ENCODE measurements at places on chromosomes 12 and 14. TPM values are rescaled to one million over a fixed set of nuclear protein-coding genes. Genes with fewer than 3 reads are reported as not detected.

DNA sequence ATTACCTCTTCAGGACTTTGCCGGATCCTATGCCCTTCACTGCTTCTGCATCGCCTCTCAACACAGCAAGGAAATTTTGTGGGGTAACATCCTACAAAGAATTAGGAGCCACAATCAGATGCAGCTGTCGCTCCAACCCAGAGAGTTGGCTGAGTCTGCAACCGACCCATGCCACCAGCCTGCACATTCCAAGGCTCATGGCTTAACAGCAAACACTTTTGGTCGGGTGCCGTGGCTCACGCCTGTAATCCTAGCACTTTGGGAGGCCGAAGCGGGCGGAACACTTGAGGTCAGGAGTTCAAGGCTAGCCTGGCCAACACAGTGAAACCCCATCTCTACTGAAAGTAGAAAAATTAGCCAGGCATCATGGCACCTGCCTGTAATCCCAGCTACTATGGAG is 32.3 kb downstream of the LGMN start:
- H3K4me1 ChIP-seq, result no peaks in the 10 kb centered on the region
- no peaks in the 10 kb centered on the region for H3K27me3 ChIP-seq
- H3K4me3 ChIP-seq, result no peak overlapping the region

GRCh38 chr14:45201905-45202304 is 51.1 kb downstream of the MIS18BP1 start:
- no peak overlapping the region for H3K27ac ChIP-seq
- H3K4me1 ChIP-seq, result no peaks in the 10 kb centered on the region
- no peak for DNase-seq
- H3K4me3 ChIP-seq, result no peak overlapping the region
- H3K27me3 ChIP-seq, result no peaks in the 10 kb centered on the region

- H3K27ac ChIP-seq, result no peak overlapping the region
- DNase-seq, result no peak
- no peak overlapping the region for H3K4me3 ChIP-seq
- H3K4me1 ChIP-seq, result no peaks in the 10 kb centered on the region
- no peaks in the 10 kb centered on the region for H3K27me3 ChIP-seq
- H3K36me3 ChIP-seq, result peaks cover 7% of the 10 kb centered on the region
Measured at GRCh38 chr12:115957686-115958290, 319.7 kb downstream of the MED13L start.

DNA sequence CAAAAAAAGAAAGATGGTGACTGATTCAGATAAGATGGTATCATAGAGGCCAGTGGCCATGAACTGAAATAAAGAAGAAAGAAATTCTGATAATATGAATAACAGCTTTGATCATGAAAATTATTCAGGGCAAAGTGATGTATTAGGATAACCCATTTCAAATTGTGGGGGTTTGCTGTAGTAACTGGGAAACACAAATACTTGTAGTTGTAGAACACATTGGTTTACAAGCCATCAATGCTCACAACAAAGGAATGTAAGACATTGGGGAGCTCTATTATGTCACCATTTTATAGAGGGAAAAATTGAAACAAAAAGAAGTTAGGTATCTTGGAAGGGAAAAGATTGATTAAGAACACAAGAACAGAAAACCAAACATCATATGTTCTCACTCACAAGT is 140.4 kb upstream of the FRMD6 start:
- peaks cover 21% of the 10 kb centered on the region for H3K4me1 ChIP-seq
- no peak overlapping the region for H3K27ac ChIP-seq
- H3K4me3 ChIP-seq, result no peak overlapping the region
- DNase-seq, result no peak
- H3K36me3 ChIP-seq, result no peaks in the 10 kb centered on the region

- peak overlapping the region; percentile 66 for H3K27ac ChIP-seq
- peaks cover 7% of the 10 kb centered on the region for H3K4me1 ChIP-seq
- peaks cover 23% of the 10 kb centered on the region for H3K36me3 ChIP-seq
Measured at GRCh38 chr12:105214670-105215375, 21.2 kb downstream of the APPL2 start.

DNA sequence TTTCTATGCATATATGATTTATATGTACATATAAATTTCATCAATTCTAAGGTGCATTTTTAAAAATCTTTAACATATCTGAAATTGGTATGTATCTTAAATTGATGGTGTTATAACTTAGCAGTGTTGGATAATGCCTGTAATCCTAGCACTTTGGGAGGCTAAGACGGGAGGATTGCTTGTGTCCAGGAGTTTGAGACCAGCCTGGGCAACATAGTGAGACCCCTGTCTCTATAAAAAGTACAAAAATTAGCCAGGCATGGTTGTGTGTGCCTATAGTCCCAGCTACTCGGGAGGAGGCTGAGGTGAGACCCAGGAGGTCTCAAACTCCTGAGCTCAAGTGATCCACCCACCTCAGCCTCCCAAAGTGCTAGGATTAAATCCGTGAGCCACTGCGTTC is 6.5 kb upstream of the GALNT6 start:
- peaks cover 6% of the 10 kb centered on the region for H3K4me1 ChIP-seq
- peaks cover 39% of the 10 kb centered on the region for H3K27me3 ChIP-seq
- H3K4me3 ChIP-seq, result no peak overlapping the region
- DNase-seq, result no peak
- no peaks in the 10 kb centered on the region for H3K36me3 ChIP-seq

The GALNT6 gene
- total RNA-seq, result 0.16 TPM

The HRK gene
- total RNA-seq, result 1.7 TPM

Data from neural crest cell (in vitro differentiated cells).